Stimulated activated CD8-positive, alpha-beta memory T cell treated with anti-CD3 and anti-CD28 coated beads, Interleukin-7, amount 100 ng/mL, for 1 hour (primary cell): ENCODE measurements at places on chromosomes 1 and 21.

GRCh38 chr1:221230605-221231004 is 351.4 kb downstream of the HLX start:
- no peak for DNase-seq

- DNase-seq, result peak; percentile 52
Measured at GRCh38 chr1:167454894-167455785, 63.2 kb downstream of the CD247 start.

DNA sequence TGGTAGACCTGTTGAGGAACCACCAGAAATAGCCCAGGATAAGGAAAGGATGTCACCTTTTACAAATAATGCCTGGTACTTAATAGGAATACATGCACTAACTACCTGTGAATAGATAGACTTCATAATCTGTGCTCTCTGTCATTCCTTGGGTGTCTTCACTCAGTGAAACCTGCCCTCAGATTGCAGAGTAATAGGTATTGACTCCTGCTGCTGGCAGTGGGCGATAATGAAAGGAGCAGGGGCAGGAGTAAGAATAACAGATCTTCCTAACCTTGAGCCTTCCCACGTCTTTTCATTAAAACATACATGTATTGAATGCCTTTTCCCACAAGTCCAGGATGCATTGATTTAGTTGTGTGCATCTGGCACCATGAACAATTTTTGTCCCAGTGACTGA is 16.4 kb downstream of the FABP3 start:
- DNase-seq, result no peak

DNA sequence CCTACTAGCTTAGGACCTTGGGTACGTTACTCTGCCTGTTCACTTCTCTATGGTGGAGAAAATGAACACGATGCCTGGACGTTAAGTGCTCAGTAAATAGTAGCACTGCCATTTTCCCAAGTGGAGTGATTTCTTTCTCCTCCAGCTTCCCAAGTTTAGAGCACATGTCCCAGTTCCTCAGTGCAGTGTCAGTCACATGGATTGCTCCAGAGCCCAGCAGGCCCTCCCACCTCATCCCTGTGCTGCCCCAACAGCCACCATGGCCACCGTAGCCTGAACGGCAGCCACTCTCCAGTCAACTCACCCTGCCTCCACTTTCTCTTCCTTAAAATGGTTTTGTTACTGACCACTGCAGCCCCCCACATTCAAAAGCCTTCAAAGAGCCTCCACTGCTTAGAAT is 8.5 kb downstream of the STMN1 start:
- no peak for DNase-seq

- no peak for DNase-seq
Measured at GRCh38 chr21:44295646-44296045, 4.2 kb upstream of the PFKL start.

- no peak for DNase-seq
Measured at GRCh38 chr1:245195398-245195797, 40.6 kb downstream of the KIF26B start.

DNA sequence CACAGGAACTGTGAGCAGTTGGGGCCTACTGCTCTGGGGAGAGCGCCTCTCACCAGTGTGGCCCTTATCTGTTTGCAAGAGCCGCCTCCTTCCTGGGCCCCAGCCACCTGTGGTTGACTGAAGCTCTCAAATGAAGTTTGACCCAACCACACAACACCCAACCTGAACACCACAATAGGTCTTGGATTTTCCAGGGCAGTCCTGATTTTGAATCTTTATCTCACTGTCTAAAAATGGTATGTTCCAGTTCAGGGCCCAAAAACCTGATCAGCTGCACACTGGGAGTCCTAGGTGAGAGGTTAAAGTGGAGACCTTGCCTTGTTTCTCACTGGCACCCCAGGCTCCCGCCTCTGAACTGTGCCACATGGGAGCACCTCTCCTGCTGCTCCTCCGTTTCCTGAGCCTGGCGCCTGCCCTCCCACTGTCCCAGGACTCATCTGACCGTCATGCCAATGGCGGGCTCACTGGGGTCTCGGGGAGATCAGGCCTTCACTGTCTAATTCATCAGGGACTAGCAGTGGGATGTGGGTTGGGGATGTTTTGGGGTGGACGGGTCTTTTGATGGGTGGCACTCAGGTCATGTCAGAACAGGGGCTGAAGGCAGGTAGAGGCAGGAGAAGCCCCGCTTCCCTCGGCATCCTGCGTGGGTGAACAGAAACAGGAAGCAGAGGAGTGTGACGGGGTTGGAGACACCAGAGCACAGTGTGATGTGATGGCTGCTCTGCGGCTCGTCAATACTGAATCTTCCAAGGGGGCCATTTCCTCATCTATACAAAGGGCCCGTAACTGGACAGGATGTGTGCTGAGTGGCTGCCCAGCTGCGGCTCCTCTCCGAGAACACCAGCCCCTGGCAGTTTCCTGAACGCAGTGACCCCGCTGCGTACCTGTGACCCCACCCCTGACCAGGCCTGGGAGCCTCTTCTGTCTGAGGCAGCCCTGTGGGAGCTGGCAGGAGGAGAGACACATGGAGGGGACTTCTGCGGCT is 59.6 kb upstream of the ITPKB start:
- peak; percentile 39 for DNase-seq

- no peak for DNase-seq
Measured at GRCh38 chr1:157849229-157849875, 7.7 kb upstream of the CD5L start.

DNA sequence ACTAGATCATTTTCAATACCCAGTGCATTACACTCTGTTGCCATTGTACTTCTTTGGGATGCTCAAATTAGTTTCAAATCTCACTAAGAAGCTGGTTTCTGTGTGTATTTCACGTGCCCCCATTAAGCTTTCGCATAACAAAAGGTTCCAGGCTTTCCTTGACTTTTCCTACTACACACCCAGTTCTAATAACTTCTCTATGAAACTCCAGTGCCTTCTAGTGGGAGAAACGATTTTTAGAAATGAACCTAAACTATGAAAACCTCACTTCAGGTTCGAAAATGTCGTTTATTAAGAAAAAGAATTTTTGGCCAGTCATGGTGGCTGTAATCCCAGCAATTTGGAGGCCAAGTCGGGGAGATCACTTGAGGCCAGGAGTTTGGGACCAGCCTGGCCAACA is 2.8 kb downstream of the CFHR4 start:
- no peak for DNase-seq

- DNase-seq, result no peak
Measured at GRCh38 chr1:232909752-232910151, 40.7 kb upstream of the NTPCR start.

GRCh38 chr1:70355920-70356319 is 1.4 kb upstream of the ANKRD13C start:
- DNase-seq, result no peak

- DNase-seq, result no peak
Measured at GRCh38 chr21:38911484-38912101, 105.9 kb downstream of the ETS2 start.
